ENCODE measurements at places on chromosomes 3 and 15.

DNA sequence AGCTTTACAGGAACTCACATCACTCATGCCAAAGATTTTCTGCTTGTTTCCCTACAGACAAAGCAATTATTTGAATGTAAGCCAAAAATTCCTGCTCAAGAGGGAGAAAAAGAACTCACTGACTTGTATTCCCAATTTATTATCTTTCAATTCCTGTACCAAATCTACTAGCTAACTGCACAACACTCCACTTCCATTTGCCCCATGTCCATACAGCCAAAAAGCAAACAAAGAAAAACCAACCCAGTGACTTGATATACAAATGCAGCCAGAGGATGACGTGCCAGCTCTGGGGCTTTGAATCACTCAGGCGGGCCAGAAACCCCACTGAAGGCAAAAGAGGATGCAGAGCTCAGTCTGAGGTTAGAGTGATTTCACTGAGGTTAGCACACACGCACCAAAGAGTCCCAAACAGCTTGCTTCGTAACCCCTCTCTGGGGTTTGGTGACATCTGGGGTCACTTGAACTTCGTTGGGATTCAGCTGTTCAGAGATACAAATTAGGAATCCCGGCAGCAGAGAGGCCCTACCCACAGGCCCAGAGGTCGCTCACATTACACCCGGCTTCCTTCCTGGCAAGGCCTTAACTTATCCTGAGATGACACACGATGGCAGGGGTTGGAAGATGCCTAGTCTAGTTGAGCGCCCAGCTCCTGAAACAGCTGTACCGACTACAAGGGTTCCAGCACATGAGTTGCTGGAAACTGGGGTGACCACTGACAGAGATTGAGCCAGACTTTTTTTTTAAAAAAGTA, 1.6 kb downstream of the RFTN1 start:
- DNase-seq: no peak

- DNase-seq: no peak
Measured at GRCh38 chr15:73745073-73745472, 8.1 kb downstream of the INSYN1 start.

GRCh38 chr3:193589616-193590015, 3.4 kb upstream of the OPA1 start:
- DNase-seq: no peak

DNA sequence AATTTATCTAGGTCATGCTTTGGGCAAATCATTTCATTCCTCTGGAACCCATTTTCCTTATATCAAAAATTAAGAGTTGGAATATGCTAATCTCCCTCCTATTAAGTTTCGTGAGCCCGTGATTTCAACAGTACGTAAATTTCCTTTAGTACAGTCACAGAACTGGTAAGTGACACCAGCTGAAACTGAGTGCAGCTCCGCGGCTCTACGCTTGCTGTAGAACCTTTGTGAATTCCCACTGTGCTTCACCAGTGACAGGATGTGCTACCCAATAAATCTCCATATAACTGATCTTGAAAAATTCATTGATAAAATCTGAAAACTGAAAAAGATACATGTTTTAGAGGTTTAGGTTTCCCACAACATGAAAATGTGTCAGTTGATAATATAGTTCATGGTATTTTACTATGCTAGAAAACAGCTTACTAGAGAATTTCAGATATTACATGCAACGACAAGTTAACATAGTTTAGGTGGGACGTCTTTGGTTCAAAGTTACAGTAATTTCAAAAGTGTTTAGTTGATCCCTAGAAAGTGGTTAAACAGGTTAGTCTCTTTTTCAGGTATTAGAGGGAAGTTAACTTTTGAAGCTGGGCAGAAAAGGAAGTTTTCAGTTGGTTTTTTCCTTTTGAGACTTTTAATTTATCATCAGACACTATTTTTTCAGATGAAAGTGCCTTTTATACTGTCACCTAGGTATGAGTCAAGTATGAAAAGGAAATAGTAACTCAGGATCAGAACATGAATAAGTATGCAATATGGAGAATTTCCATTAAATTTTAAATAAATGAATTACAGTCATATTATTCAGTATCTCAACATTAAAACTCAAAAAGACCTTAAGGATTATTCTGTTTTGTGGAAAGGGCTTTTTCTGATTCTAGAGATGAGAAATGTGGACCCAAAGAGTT, 57.0 kb downstream of the PPARG start:
- DNase-seq: no peak

GRCh38 chr3:72694398-72694797, 153.8 kb downstream of the SHQ1 start:
- no peak for DNase-seq

DNA sequence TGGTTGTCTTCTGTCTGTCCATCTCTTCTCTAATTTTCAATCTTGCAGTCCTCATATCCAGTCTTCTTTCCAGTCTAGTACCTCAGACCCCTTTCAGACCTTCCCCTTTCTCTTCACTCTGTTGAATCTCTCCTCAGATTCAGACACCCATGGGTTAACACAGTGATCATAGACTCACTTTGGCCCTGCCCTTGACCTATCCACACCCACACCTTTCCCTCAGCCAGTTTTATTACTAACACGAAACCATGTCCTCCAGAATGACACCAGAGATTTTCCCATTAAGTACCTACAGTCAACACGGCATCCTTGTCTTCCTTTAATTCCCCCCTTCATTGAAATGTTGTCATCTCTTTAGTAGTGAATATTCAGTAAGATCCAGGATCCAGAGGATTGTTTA, 74.5 kb upstream of the UBE2E2 start:
- no peak for DNase-seq

- DNase-seq: no peak
Measured at GRCh38 chr3:114582929-114583328, 289.1 kb downstream of the TIGIT start.

GRCh38 chr3:69297501-69297900, 88.4 kb downstream of the FRMD4B start:
- DNase-seq: no peak

GRCh38 chr15:67085237-67085817, 19.9 kb downstream of the SMAD3 start:
- no peak for DNase-seq

DNA sequence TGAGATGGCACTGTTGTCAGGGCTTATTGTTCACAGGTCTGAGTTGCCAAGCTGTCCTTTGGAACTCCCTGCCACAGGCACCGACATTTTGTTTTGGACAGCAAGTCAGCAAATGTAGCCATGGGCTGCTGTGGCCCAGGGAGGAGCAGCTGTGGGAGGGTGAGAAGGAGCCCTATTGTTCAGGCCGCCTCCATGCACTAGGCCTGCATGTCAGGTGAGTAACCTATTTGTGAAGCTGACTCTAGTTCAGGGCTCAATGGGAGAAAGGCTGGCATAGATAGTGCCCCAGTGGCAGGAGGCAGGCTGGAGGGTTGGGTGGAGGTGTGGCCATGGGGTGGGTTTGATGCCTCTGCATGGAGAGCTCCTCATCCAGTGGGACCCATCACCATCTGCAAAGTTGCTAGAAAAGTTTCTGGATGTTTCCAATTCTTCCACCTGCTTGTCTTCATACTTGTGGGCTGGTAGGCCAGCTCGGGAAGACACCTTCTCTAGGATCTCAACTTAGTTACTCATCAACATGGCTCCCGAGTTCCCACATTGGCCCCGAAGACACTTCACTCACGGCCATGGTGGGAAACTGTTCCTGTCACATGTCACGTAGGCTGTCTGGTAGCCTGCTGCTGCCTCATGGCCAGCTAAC, 19.5 kb downstream of the AMOTL2 start:
- no peak for DNase-seq

GRCh38 chr3:126029241-126029640, 54.7 kb downstream of the SLC41A3 start:
- no peak for DNase-seq

GRCh38 chr15:63553388-63553791, 43.8 kb upstream of the FBXL22 start:
- DNase-seq: no peak

GRCh38 chr15:63288342-63288741, 10.9 kb downstream of the APH1B start:
- no peak for DNase-seq

DNA sequence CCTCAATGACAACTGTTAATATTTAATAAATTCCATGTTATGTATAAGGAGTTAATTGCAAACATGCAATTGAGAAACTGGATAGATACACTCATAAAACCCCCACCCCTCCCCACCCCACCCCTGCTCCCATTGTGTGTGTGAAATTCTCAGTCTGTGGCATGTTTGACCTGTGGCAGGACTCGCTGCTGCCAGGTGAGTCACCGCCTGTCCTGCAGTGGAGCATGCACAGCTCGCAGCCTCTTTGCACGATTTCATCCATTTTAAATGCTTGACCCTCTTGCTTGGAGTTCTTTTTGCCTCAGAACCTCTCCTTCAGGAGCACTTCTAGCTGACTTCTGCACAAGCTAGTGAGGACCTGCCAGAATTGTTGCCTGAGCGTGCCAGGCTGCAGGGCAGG, 5.3 kb upstream of the APEH start:
- DNase-seq: no peak

DNA sequence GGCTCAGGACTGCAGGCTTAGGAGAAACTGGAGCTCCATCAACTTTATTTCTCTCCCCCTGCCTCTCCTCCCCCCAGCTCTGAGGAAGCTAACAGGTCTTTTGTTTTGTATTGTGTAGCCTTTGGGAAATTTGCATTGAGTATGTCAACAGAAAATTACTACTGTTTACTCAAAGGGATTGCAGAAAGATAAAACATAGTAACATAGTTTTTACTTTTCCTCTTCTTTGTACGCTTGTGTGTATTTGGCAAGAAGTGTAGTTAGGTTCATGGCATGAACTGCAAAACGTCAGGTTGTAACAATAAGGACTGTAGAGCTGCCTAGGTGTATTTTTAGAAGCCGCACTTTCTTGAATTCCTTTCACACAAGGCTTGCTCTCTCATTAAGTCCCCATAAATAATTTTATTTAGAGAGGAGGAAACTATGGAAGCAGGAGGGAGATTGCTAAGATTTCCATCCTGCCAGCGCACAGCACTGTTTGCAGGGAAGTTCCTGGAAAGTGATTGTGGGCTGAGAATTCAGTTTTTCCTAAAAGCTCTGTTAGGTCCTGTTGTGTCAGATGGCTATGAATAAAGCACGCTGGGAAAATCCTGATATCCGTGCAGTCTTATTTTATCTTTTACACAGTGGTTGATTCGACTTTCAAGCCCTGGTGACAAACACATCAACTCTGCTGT, 21.1 kb upstream of the SATB1 start:
- DNase-seq: no peak

- DNase-seq: no peak
Measured at GRCh38 chr3:49148159-49148558, 15.3 kb upstream of the LAMB2 start.

DNA sequence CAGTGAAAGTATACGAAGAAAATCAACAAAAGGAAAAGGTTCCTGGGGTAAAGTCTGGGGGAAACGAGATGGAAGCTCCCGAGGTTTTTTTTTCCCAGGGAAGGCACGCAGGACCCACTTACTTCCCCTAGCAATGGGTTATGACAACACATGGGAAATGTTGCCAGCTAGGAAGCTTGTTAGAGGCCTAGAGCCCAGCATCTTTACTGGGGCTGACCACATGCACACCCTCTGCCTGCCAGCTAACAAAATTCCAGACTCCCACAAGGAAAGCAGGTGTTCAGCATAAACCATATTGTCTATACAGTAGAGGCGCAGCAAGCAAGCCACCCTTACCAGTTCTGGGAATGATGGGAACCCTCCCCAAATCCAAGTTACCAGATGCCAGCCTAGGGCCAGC, 258.8 kb upstream of the NR2E3 start:
- DNase-seq: no peak

GRCh38 chr15:72146934-72147333, 28.7 kb downstream of the SENP8 start:
- no peak for DNase-seq

DNA sequence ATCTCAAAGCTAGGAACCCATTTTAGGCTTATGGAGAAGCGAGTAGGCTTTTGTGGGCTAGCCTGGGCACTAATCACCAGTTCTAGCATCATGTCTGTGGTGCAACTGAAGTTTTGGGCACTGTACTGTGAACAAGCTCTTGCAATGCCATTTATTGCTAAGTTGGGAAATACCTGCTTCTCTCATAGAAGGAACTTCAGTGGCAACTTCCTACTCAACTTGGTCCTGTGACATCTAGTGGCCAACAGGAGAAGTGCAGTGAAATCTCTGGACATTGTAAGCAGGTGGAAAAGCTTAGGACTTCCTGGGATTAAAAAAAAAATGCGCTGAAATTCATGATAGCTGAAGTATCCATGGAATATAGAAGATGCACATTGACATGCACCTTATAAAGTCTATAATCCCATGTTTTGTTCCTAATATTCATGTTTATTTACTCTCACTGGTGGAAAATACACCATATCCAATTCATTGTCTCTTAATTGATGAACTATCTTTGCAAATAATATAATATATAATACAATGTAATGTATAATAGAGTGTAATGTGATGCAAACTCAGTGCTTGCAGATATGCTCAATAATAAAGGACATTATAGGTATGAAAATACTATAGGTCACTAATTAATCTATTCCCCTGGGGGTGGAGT, 6.5 kb upstream of the ALDH1A3 start:
- DNase-seq: no peak

- DNase-seq: no peak
Measured at GRCh38 chr3:69205385-69205784, 83.0 kb upstream of the LMOD3 start.

GRCh38 chr15:70792171-70792573, 28.8 kb upstream of the UACA start:
- DNase-seq: no peak

DNA sequence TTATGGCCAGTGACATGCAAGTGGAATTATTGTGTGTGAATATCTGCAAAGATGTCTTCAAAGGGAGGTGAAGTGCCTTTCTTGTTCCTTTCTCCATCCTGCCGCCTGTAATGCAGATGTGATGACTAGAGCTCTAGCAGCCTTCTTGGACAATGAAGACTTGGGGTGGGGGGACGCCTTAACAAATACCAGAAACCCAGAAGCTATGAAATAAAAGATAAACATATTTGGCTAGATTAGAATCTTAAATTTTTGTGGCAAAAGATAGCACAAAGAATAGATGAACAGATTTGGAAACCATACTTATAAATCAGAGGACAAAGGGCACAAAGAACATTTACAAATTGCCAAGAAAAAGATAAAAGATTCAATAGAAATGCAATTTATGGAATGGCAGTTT, 56.1 kb downstream of the AMOTL2 start:
- DNase-seq: no peak

GRCh38 chr3:123667784-123668183, 82.9 kb upstream of the HACD2 start:
- DNase-seq: no peak

DNA sequence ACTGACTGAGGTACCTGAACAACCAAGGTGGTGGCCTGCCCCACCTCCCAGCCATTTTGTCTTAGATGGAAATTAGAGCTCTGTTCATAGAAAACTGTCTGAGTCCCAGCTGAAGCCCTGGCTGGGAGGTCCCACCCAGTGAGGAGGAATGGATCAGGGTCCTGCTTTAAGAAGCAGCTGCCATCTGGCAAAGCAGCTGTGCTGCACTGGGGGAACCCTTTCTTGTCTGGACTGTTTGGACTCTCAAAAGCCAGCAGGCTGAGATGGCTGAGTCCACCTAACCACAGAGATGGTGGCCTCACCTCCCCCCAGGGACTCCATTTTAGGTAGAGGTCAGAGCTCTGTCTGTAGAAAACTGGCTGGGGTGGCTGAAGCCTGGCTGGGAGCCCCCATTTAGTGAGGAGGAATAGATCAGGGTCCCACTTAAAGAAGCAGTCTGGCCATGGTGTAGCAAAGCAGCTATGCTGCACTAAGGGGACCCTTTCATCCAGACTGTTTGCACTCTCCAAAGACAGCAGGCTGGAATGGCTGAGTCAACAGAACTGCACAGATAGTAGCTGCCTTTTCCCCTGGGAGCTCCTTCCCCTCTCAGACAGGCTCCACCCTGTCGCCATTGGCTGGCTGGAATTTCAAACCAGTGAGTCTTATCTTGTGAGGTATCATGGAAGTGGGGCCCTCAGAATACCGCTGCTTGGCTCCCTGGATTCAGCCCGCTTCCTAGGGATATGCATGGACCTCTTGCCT, 116.9 kb downstream of the EPHA6 start:
- DNase-seq: no peak

Data from stimulated activated CD8-positive, alpha-beta memory T cell treated with anti-CD3 and anti-CD28 coated beads, Interleukin-4, amount 100 ng/mL, for 1 hour (primary cell).